NCI-H1092 (cell line): ENCODE measurements at places on chromosomes 2 and 18.

DNA sequence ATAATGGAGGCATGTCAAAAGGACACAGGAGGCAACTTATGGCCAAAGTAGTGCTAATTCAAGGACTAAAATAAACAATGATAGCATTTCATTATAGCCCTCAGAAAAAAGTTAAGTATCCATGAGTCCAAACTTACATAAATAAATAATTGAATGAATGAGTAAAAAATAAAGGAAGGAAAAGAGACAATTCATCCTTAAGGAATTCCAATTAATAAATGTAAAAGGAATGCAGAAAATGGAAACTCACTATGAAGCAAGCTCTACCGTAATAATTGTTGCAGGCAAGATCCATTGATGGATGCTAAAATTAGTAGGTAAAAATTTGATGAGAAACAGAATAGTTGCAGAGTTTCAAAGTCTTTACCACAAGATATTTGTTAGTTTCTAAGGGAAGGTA is 88.2 kb upstream of the RAPGEF4 start:
- DNase-seq = no peak

GRCh38 chr18:79164706-79165105 is 95.5 kb downstream of the ATP9B start:
- DNase-seq = no peak

DNA sequence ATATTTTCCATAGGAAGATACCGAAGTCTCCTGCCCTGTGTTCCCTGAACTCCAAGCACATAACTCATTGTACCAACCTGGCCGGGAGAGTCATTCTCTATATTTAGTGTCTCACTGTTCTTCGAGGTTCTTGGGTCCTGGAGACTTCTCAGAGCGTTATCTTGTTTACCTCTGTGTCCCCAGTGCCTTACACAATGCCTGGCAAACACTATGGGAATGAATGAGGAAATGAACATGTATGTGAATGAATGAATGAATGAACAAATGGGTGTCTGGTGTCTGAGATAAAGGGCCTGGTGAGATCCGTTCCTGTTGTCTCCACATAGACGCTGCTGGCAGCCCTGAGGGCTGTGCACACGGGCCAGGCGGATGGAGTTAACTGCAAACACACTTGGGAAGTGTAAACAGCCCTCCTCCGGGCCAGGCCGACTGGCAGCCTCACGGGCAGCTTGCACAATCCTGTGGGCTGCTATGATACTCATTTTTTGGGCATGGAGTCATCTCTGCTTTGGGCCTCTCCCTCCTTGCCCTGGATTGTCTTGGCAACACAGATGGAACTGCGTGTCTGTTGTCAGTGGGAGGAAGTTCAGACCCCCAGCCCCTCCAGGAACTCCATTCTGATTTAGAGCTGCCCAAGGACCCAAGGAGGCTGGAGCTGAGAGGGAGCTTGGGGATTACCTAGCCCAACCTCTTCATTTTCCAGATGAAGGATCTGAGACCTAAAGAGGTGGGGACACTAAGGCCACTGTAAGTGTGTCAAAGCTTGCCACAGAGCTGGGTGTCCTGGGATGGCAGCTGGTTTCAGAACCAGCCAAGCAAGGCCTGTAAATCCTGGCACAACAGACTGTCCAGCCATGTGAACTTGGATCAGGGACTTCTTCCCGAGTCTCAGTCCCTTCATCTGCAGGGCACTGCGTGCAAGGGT is 124.4 kb downstream of the INHBB start:
- peak; percentile 2 for DNase-seq

DNA sequence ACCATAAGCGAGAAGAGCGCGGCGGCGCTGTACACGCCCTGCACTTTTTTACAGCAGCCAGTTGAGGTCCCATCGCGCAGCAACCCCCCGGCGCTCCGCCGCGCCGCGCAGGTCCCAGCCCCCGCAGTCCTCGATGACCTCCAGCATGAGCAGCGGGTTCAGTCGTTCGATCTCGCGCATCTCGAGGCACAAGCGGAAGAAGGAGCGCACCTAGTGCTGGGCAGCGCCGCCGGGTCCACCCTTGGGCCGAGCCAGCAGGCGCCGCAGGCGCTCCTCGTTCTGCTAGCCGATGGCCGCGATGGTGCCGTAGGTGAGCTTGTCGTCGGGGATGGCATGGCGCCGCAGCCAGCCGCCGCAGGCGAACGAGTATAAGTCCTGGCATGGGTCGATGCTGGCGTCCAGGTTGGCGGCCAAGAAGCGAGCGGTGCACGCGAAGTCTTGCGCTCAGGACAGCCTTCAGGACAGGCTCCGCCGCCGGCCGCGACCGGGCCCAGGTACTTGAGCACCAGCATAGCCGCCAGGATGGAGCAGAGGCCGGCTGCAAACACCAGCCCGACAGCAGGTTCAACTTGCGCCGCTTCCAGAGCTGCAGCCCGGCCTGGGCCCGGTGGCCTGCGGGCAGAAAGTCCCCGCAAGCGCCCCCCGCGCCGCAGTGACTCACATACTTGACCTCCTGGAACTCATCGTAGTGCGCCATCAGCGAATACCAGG is 8.3 kb downstream of the ALPP start:
- DNase-seq = no peak

- DNase-seq = no peak
Measured at GRCh38 chr18:77572537-77572936, 322.9 kb downstream of the GALR1 start.

GRCh38 chr2:170815746-170816503 is 762 bp upstream of the GAD1 start:
- peak; percentile 67 for DNase-seq

DNA sequence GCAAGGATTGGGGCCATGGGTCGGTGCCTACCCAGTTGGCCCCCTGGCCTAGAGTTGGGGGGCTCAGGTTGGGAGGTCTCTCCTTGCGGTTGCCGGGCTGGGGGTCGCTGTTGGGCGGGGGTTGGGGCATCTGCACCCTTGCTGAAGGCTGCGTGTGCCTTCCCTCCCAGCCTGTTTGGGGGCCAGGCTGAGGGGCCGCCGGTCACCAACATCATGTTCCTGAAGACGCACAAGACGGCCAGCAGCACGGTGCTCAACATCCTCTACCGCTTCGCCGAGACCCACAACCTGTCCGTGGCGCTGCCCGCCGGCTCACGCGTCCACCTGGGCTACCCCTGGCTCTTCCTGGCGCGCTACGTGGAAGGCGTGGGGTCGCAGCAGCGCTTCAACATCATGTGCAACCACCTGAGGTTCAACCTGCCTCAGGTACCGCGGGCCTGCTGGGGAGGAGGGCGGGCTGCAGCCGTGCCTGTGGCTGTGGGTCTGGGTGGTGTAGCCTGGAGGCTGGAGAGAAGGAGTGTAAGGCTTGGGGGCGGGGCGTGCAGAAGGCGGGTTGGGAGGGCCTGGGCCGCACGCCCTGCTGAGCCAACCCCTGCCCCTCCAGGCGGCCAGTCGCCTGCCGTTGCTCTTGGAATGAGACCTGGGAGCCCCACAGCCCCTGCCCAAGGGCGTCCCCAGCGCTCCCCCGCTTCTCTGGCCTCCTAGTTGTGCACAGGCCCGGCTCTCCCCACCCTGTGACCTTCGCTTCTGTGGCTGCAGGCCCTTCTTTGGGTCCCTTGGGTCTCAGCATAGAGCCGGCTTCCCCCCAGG is 7.2 kb upstream of the NEU4 start:
- no peak for DNase-seq
